ENCODE measurements at places on chromosomes 1 and 21. TPM values are rescaled to one million over a fixed set of nuclear protein-coding genes. Genes with fewer than 3 reads are reported as not detected.

Gene OR2T2
- not detected for total RNA-seq

Gene OR6K3
- not detected for total RNA-seq

Gene CACNA1E
- total RNA-seq, result 1.3 TPM

Gene BRINP2
- total RNA-seq, result 1.4 TPM

Gene NDC1
- 8.5 TPM for total RNA-seq

Gene MRAP
- 22.3 TPM for total RNA-seq

Gene PTPRC
- 11.0 TPM for total RNA-seq

Gene ANP32E
- total RNA-seq, result 25.5 TPM

Gene IL12RB2
- 0.63 TPM for total RNA-seq

Gene CYP2J2
- 63.9 TPM for total RNA-seq

Gene SEMA4A
- 2.7 TPM for total RNA-seq

Gene RPS6KA1
- 9.3 TPM for total RNA-seq

Gene CBS
- 12.8 TPM for total RNA-seq

Gene VWA5B1
- total RNA-seq, result 0.06 TPM
